PC-9 (cell line): ENCODE measurements at places on chromosomes 13 and 19. TPM values are rescaled to one million over a fixed set of nuclear protein-coding genes. Genes with fewer than 3 reads are reported as not detected.
A peak's percentile ranks its signal among the peaks of the same experiment; 100 is the strongest.

SIGLEC6 gene
- not detected in 2 replicates for total RNA-seq

- H3K4me3 ChIP-seq, result peak overlapping the region; percentile 57
- peaks cover 43% of the 10 kb centered on the region for H3K4me1 ChIP-seq
- DNase-seq, result peak; percentile 98
- H3K27me3 ChIP-seq, result no peaks in the 10 kb centered on the region
- peak overlapping the region; percentile 82 for H3K27ac ChIP-seq
- peaks cover 54% of the 10 kb centered on the region for H3K36me3 ChIP-seq
These were observed 5.1 kb downstream of the NOTCH3 start for GRCh38 chr19:15195371-15196334.

DNA sequence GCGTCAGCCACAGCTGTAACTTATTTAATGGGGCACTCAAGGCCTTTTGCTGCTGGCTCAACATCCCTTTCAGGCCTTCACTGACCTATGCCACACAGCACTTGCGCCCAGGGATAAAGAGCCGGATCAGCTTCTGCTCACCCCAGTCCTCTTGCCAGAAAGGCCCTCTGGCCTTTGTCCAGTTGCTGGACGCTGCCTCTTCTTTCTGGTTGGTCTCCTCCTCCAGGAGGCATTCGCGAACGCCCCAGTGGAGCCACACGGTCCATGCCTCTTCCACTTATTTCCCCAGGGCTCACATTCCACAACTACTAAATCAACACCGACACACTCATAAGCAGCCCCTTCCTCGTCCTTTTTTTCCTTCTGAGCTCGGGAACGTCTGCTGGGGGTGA, 3.7 kb upstream of the ZNF329 start:
- peak overlapping the region; percentile 91 for H3K4me3 ChIP-seq
- no peaks in the 10 kb centered on the region for H3K36me3 ChIP-seq
- H3K27me3 ChIP-seq, result no peaks in the 10 kb centered on the region
- no peaks in the 10 kb centered on the region for H3K4me1 ChIP-seq

GRCh38 chr19:32543115-32543900, 37.7 kb upstream of the PDCD5 start:
- no peaks in the 10 kb centered on the region for H3K36me3 ChIP-seq
- peaks cover 12% of the 10 kb centered on the region for H3K4me1 ChIP-seq
- no peak overlapping the region for H3K27ac ChIP-seq

DNA sequence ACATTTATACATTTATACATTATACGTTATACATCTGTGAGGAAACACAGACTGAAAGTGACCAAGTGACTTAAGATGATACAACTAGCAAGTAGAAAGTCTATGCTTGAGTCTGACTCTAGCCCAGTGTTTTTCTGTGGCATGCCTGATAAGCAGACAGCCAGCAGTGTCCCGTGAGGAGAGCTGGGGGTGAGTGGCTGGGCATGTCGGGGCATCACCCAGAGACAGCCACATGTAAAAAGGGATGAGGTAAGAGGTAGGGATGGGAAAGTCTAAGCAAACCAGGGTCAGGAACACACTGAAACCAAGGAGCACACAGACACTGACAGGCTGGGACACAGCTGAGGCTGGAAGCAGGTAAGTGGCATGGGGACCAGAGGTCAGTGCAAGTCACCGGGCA, 333.2 kb downstream of the FOXO1 start:
- H3K27ac ChIP-seq, result no peak overlapping the region
- no peaks in the 10 kb centered on the region for H3K36me3 ChIP-seq
- H3K4me3 ChIP-seq, result no peak overlapping the region
- no peaks in the 10 kb centered on the region for H3K27me3 ChIP-seq

DNA sequence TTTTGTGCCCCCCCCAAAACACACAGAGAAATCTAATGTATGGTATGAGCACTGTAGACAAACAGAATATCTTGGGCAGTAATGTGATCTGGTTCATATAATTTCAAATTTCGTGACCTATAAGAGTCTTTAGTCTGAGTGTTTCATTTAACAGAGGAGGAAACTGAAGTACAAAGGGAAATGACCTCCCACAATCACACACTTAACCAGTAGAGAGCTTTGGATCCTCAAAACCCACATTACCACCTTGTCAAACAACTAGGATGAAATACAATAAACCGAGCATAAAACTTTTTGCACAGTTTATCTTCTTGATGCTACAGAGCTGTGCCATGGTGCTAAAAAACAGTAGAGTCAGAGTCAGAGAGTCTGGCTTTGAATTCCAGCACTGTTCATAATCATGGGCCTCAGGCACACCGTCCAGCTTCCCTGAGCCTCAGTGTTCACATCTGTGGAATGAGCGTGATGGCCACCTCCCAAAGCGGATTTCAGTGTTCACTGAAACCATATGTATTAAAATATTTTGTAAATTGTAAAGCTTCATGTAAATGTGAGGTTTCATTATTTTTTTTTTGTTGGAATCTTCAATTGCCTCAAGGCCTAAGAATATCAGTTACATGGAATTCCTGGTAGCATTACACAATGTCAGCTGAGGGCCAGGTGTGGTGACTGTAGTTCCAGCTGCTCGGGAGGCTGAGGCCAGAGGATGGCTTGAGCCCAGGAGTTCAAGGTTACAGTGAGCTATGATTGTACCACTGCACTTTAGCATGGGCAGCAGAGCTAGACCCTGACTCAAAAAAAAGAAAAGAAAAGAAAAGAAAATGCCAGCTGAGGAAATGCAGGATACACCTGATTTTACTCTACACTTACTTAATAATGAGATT, 126.4 kb upstream of the FRY start:
- no peak for DNase-seq
- H3K4me3 ChIP-seq, result no peak overlapping the region
- 0 out of 2 replicates have a peak, but pooled peaks cover 6% of the 10 kb centered on the region for H3K27me3 ChIP-seq
- no peaks in the 10 kb centered on the region for H3K36me3 ChIP-seq

DNA sequence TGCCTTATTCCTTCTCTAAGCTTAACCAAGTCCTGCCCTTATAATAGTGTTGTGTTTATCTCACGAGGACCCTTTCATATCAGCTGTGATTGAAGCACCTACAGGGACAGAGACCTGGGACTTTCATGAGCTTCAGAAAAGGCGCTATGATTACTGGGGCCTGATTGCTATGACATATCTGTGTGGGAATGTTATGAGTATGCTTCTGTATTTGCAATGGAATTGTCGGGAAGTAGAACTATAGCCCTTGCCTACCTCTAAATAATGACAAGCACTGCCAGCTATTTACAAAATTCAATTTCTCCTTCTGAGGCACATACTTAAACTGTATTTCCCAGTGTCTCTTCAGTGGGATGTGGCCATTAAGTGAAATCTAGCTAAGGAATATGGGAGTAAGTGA, 191.5 kb downstream of the LHFPL6 start:
- H3K27ac ChIP-seq, result no peak overlapping the region
- no peak for DNase-seq
- H3K27me3 ChIP-seq, result no peaks in the 10 kb centered on the region
- no peak overlapping the region for H3K4me3 ChIP-seq
- H3K36me3 ChIP-seq, result no peaks in the 10 kb centered on the region

- no peaks in the 10 kb centered on the region for H3K36me3 ChIP-seq
- no peaks in the 10 kb centered on the region for H3K4me1 ChIP-seq
- peaks cover 100% of the 10 kb centered on the region for H3K27me3 ChIP-seq
- no peak for DNase-seq
These were observed 17.1 kb downstream of the LRRC4B start for GRCh38 chr19:50551034-50551714.

GRCh38 chr13:41408746-41409145, 48.6 kb upstream of the RGCC start:
- H3K4me1 ChIP-seq, result no peaks in the 10 kb centered on the region
- H3K4me3 ChIP-seq, result no peak overlapping the region
- no peaks in the 10 kb centered on the region for H3K36me3 ChIP-seq
- DNase-seq, result no peak
- no peaks in the 10 kb centered on the region for H3K27me3 ChIP-seq
- H3K27ac ChIP-seq, result no peak overlapping the region

- DNase-seq, result no peak
- no peak overlapping the region for H3K4me3 ChIP-seq
- H3K36me3 ChIP-seq, result no peaks in the 10 kb centered on the region
- peaks cover 17% of the 10 kb centered on the region for H3K4me1 ChIP-seq
- no peak overlapping the region for H3K27ac ChIP-seq
These were observed 4.9 kb downstream of the NANOS3 start for GRCh38 chr19:13881692-13882418.

DNA sequence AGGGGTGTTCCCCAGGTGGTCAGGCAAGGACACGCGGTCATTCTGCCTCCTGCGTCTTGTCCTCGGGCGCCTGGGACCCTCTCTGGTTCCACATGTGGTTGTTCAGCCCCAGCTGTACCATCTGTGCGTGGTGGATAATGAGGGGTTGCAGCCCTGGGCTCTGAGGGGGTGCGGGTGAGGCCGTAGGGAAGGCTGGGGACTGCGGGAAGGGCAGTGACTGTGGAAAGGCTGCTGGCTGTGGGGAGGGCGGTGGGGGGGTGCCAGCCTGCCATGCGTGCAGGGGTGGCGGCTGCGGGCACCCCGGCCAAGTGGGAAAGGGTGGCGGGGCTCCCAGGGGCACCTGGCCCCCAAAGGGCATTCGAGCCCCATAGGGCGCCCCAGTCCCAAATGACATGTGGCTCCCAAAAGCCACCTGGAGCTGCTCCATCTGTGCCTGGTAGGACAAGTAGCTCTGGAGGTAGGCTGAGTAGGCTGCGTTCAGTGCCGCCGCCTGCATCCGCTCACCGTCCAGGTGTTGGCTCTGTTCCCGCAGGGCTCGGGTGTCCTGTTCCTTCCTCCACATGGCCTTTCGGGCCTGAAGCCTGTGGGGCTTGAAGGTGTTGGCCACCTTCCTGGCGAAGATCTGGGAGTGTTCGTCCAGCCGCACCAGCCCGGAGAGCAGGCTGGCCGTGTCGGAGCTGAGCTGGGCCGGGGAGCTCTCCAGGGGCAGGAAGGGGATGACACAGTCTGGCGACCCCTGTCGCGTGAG, 15.1 kb downstream of the TICAM1 start:
- no peak overlapping the region for H3K4me3 ChIP-seq
- H3K27ac ChIP-seq, result no peak overlapping the region
- H3K4me1 ChIP-seq, result no peaks in the 10 kb centered on the region

GRCh38 chr13:112761701-112762689, 72.2 kb downstream of the ATP11A start:
- H3K36me3 ChIP-seq, result no peaks in the 10 kb centered on the region
- peak; percentile 13 for DNase-seq
- H3K27ac ChIP-seq, result peak overlapping the region; percentile 31; the same call in 1 of the 2 replicates
